ENCODE measurements at places on chromosomes 16 and 17. TPM values are rescaled to one million over a fixed set of nuclear protein-coding genes. Genes with fewer than 3 reads are reported as not detected.

The MRPS34 gene
- 161 TPM for total RNA-seq

GRCh38 chr16:58475091-58475619, 24.8 kb upstream of the NDRG4 start:
- no peak for DNase-seq

DNA sequence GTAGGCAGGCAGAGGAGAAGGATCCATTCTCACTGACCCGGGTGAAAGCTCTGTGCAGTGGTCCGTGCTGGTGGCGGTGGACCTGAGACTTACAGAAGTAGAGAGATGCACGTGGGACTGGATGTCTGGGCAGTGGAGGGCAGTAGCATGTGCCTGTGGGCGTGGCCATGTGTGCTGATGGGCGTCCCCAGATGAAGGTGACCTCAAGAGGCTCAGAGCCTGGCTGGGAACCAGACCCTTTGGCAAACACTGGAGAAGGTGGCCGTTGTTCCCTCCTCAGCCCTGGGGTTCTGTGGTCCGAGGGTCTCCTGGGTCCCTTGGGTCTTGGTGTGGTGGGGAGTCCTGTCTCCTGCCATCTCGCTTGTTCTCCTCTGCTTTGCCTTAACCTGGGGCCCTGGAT, 15.6 kb downstream of the WSCD1 start:
- no peak for DNase-seq

- no peak for DNase-seq
Measured at GRCh38 chr16:86218479-86219170, 291.7 kb upstream of the FOXF1 start.

GRCh38 chr17:76254275-76254674, 10.9 kb upstream of the UBALD2 start:
- no peak for DNase-seq
